Cerebellar cortex (tissue), 1 donor: ENCODE measurements at places on chromosomes 7 and 10.

DNA sequence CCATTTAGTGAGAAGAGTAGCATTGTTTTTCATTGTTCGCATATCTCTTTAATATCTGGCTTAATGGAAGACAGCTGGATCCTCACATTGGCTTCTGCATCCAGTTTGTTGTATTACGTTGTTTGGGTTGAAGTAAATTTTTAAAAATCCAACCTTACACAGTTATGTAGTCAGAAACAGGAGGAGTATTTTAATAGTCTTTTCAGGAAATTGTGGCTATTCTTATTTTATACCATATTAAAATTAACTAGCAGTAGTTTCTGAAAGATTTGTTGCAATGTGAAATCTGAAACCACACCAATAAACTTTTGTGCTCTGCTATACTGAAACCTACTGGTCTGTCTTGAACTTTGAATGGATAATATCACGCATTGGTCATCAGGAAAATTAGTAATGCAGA lies 27.9 kb downstream of the MYPN start:
- DNase-seq = no peak

DNA sequence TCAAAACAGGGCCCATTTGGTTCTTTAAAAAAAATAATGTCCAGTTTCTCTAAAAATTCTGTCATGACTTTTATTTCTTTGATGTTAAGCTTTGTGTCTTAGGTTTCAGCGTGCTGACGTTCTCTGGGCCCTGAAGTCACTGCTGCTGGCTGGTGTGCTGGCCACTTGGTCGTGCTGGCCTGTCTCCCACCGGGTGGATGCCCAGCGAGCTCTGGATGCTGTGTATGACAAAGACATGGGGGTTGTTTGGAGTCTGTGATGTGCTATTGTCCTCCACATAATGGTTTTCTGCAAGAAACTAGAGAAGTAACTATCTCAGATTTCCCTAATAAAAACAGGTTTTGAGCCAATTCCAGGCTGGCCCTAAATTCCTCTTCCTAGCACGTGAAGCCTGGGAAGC lies 9.5 kb upstream of the IDI2 start:
- no peak for DNase-seq

DNA sequence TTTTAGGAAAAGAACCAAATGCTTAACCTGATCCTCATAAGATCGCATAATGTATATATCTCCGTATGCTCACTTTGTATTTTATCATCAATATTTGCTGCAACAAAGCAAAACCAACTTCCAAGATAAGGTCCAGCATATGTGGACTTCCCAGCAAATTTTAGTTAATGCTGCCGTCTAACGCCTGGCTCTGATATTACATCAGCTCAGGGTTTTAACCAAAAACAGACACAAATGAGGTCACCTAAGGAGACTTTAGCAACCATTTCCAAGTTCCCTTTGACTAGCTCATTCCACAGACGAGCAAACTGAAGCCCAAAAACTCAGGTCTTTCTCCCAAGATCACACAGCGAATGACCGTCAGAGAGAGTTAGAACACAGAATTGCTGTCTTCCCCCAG lies 59.4 kb upstream of the UCN3 start:
- DNase-seq = no peak

GRCh38 chr10:97020452-97021400 lies 165.0 kb downstream of the SLIT1 start:
- DNase-seq = peak; percentile 97

DNA sequence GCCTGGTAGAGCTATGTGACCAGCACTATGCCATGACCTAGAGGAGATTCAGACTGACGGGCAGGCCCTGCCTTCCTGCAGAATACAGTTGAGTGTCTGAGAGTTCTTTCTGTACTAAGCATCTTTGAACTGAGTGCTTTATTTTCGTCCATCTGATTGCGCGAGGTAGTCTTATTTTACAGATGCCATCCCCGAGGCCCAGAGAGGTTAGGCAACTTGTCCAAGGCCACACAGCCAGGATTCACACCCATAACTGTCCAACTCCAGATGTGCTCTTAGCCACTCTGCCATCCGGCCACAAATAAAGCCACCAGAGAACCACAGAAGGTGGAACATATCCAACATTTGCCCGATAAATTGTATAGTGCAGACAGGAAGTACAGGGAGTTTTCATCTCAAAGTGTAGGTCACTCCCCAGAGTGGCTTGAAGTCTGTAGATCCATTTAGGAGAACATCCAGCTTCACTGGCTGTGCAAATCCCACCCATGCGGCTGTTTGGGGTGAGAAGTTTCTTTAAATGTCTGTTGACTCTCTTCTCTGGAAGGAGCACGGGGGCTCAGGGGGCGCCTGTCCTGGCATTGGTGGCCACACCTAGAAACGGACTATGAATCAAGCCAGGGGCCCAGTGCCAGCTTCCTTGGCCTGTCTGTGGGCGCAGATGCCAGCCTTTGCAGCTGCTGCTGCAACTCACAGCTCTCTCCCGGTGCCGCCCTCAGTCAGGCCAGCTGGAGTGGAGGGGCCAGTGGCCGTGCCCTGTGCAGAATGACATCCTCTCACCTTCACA lies 11.1 kb downstream of the CHST3 start:
- no peak for DNase-seq

DNA sequence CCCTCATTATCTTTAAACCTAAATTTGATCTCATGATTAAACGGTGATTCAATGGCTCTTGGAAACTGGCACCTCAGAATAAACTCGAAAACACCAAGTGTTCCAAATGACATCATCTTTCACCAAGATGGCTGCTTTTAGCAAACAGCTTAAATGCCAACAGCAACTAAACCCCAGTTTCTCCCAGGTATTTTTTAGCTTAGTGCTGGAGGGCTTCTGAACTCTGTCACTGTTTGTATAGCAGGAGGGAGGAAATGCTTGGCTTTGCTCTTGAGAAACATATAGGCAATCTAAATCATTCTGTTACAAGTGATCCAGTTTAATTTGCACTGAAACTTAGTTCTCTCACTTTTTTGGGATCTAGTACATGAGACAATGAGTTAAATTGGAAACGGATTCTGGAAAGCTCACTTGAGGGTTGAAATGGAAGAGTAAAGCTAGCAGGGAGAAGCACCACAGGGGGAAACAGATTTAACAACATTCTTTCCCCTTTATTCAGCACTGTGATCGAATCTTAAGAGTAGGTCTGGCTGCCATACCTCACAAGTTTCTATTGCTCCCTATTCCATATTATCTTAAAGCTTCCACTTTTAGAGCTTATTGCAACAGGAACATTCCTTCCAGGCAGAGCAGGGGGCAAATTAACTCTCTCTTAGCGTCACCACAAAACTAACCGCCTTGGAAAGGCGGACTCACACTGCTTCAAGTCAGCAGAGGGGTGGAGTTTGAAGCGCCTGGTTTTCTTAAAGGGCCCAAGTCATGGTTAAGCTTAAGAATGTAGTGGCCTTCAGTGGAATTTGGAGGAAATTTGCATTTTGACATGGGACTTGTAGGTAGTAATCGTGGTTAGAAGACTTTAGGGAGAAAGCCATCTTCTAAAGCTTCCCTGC lies 1.8 kb upstream of the CCDC6 start:
- DNase-seq = peak; percentile 95

GRCh38 chr10:77795426-77796055 lies 131.0 kb downstream of the DLG5 start:
- no peak for DNase-seq

- no peak for DNase-seq
These were observed 13.2 kb downstream of the RASGEF1A start for GRCh38 chr10:43253461-43254198.

DNA sequence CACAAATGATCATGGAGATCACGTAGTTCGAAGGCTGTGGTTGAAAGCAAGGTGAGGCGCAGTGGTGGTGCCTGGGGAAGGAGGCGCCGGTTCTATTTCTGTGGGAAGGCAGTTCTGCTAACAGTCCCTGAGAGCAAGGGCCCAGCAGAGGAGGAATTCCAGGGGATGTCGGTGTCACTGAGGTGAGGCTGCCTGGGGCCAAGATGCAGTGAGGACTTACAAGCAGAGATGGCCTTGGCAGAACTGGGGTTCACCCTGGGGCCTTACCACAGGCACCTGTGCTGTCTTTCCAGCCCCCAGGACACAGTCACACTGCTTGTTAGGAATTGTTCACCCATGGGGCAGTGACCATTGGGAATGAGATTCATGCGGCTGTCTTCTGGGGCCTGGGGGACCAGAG lies 26.7 kb downstream of the GBX1 start:
- DNase-seq = no peak

- DNase-seq = no peak
These were observed 2.2 kb downstream of the GUSB start for GRCh38 chr7:65979583-65980477.
